ENCODE measurements at places on chromosomes 6 and 20. TPM values are rescaled to one million over a fixed set of nuclear protein-coding genes. Genes with fewer than 3 reads are reported as not detected.

REM1 gene
- total RNA-seq = 3.9 TPM

CGA gene
- total RNA-seq = not detected

NKX2-4 gene
- total RNA-seq = not detected

RTEL1 gene
- 22.3 TPM for total RNA-seq

FAM209B gene
- not detected for total RNA-seq

MATN4 gene
- total RNA-seq = not detected

MUC21 gene
- total RNA-seq = not detected

SLC26A8 gene
- total RNA-seq = 0.48 TPM

MYLK2 gene
- not detected for total RNA-seq

SNRNP48 gene
- total RNA-seq = 15.4 TPM

C6orf52 gene
- total RNA-seq = 1.3 TPM

TSBP1 gene
- total RNA-seq = not detected

ZSCAN23 gene
- total RNA-seq = 1.1 TPM

DNA sequence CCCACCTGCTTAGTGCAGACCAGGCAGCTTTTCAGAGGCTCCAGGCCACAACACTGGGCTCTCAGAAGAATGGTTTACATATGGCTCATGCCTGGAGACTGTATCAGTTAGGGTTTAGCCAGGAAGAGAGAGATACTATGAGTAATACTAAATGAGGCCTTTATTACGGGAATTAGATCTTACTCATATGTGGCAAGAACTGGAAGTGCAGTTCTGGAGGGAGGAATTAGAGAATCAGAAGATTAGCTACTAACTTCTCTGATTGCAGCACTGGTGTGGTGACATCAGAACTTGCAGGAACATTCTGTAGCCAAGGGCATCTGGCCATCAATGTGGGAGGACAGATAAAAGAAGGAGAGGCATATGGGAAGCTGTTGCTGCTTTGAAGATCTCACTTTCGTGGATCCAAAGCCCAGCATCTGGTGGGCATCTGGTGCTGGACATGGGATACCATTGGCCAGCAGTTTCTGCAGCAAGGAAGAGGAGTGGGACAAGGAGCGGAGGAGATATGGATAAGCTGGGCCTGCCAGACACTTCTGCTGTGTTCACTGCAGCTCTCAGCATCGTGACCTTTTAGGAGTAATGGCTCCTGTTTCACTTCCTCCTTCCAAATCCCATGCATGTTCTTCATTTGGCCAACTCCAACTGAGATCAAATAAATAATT lies 248.5 kb downstream of the BTBD3 start:
- H3K4me1 ChIP-seq = no peaks in the 10 kb centered on the region
- no peaks in the 10 kb centered on the region for H3K27me3 ChIP-seq
- H3K36me3 ChIP-seq = no peaks in the 10 kb centered on the region
- DNase-seq = peak; percentile 21

- no peaks in the 10 kb centered on the region for H3K36me3 ChIP-seq
- DNase-seq = no peak
- no peaks in the 10 kb centered on the region for H3K4me1 ChIP-seq
These were observed 23.5 kb downstream of the IRF4 start for GRCh38 chr6:415087-415486.

DNA sequence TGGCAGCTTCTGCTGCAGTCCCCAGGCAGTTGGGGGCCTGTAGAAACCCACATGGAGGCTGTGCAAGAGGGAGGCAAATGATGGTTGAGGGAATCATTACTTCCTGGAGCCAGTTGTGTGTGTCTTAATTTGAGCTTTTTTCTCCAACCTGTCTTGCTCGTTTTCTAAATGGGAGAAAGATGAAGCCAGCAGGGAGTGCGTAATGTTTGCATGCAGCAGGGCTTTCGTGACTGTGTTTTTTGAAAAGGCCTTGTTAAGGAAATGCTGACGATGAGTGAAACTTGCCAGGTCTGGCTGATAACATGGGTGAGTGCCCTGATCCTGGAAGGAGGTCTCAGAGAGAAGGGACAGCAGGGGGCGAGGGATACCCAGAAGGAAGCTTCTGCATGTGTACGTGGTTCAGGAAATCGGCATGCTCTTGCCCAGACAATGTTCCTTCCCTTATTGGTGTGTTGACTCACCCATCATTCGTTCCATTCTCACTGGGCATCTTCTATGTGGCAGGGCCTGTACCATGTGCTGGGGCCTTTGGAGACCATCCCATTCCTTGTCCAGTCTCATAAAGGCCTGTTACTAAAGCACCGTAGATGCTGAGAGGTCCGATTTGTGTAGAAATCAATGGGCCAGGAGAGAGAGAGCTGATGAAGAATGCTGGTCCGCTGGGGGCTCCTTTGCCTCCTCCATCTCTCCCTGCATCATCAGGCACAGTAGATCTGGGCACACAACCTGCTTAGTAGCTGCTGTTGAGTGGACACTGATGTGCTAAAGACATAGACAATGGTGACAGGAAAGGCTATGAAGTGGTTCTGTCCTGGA lies 27.4 kb downstream of the GLP1R start:
- H3K36me3 ChIP-seq = no peaks in the 10 kb centered on the region
- H3K27ac ChIP-seq = no peak overlapping the region
- no peak overlapping the region for H3K4me3 ChIP-seq

- no peak overlapping the region for H3K27ac ChIP-seq
- peak overlapping the region; percentile 64 for H3K4me3 ChIP-seq
- no peaks in the 10 kb centered on the region for H3K36me3 ChIP-seq
- DNase-seq = peak; percentile 56
- H3K27me3 ChIP-seq = no peaks in the 10 kb centered on the region
- peaks cover 3% of the 10 kb centered on the region for H3K4me1 ChIP-seq
These were observed 146.2 kb upstream of the ECI2 start for GRCh38 chr6:4281341-4282293.

- DNase-seq = no peak
- no peaks in the 10 kb centered on the region for H3K36me3 ChIP-seq
- no peaks in the 10 kb centered on the region for H3K4me1 ChIP-seq
- H3K27me3 ChIP-seq = no peaks in the 10 kb centered on the region
These were observed 138.7 kb upstream of the SASH1 start for GRCh38 chr6:148203970-148204369.

GRCh38 chr6:15299430-15300131 lies 53.7 kb downstream of the JARID2 start:
- H3K4me1 ChIP-seq = no peaks in the 10 kb centered on the region
- H3K27me3 ChIP-seq = no peaks in the 10 kb centered on the region
- no peak overlapping the region for H3K4me3 ChIP-seq
- DNase-seq = no peak

DNA sequence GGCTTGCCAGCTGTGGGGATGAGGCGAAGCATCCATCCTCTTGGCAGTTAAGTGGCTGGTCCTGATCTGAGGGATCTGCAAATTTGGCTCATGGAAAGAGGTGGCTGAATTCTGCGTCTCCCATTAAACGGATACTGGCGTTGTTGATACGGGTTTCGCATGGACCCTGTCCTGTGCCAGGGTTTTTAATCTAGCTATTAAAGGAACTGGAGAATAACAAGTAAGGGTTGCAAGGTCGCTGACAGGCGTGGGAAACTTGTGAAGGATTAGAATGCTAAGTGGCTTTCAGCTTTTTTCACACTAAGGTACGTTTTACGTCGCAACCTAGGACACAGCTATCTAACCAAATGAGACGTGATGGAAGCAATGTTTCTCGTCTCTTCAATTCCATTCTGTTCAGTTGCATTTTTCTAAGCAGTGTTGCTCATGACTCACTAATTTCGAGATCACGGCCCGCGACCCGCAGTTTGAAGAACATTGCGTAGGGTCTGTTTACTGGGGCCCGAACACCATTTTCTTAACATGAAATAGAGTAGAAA lies 852 bp downstream of the GMNN start:
- no peaks in the 10 kb centered on the region for H3K4me1 ChIP-seq
- H3K27ac ChIP-seq = peak overlapping the region; percentile 92
- H3K36me3 ChIP-seq = no peaks in the 10 kb centered on the region
- H3K4me3 ChIP-seq = peak overlapping the region; percentile 99
- no peak for DNase-seq
- H3K27me3 ChIP-seq = no peaks in the 10 kb centered on the region

GRCh38 chr6:9140951-9141460 lies 705.7 kb upstream of the SLC35B3 start:
- no peaks in the 10 kb centered on the region for H3K27me3 ChIP-seq
- no peak for DNase-seq
- no peaks in the 10 kb centered on the region for H3K4me1 ChIP-seq
- H3K36me3 ChIP-seq = no peaks in the 10 kb centered on the region
- no peak overlapping the region for H3K27ac ChIP-seq
- no peak overlapping the region for H3K4me3 ChIP-seq

GRCh38 chr6:131937703-131938631 lies 13.2 kb downstream of the CCN2 start:
- no peaks in the 10 kb centered on the region for H3K4me1 ChIP-seq
- no peak for DNase-seq
- no peaks in the 10 kb centered on the region for H3K27me3 ChIP-seq
- H3K27ac ChIP-seq = peak overlapping the region; percentile 49
- no peaks in the 10 kb centered on the region for H3K36me3 ChIP-seq

GRCh38 chr20:60349418-60349817 lies 391.2 kb downstream of the CDH26 start:
- no peak for DNase-seq
- no peaks in the 10 kb centered on the region for H3K27me3 ChIP-seq
- no peak overlapping the region for H3K27ac ChIP-seq
- no peak overlapping the region for H3K4me3 ChIP-seq
- H3K36me3 ChIP-seq = no peaks in the 10 kb centered on the region

DNA sequence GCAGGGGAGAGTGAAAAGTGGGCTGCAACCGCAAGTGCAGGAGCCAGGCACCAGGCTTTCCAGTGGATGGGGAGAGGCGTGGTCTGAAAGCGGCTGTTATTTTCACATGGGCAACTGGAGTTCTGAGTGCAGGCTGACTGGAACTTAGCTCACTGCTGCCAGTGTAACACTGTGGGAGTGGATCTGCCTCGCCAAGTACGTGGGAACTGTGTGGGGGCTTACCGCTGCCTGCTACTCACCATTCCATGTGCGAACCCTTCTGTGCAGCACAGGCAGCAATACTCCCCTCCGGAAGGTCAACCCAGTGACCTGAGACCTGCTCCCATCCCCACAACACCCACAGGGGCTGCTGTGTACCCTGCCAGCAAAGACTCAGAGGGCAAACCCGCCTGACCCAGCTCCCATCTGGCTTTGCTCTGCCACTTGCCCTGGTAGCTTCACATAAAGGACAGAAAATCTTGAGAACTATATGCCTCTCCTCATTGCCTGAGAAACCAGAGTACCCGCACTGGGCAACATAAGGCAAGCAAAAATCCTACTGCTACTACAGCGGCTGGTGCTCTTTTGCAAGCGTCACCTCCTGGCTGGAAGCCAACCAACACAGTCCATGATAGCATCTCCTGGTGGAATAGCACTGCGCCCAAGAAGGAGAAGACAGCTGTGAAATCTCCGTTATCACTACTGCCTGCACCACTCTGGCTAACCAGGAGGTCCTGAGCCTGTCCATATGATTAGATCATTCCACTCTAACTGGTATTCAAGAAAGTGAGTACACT lies 54.4 kb upstream of the SIRPG start:
- no peaks in the 10 kb centered on the region for H3K27me3 ChIP-seq
- DNase-seq = no peak
- no peaks in the 10 kb centered on the region for H3K36me3 ChIP-seq
- no peak overlapping the region for H3K27ac ChIP-seq

- H3K4me3 ChIP-seq = no peak overlapping the region
- no peak overlapping the region for H3K27ac ChIP-seq
- no peaks in the 10 kb centered on the region for H3K36me3 ChIP-seq
- H3K27me3 ChIP-seq = no peaks in the 10 kb centered on the region
- no peak for DNase-seq
- H3K4me1 ChIP-seq = peaks cover 18% of the 10 kb centered on the region
These were observed 100.7 kb downstream of the FOXO3 start for GRCh38 chr6:108661430-108661829.

GRCh38 chr20:41344477-41344876 lies 3.9 kb downstream of the LPIN3 start:
- H3K4me1 ChIP-seq = no peaks in the 10 kb centered on the region
- H3K27ac ChIP-seq = peak overlapping the region; percentile 32
- DNase-seq = peak; percentile 67
- no peak overlapping the region for H3K4me3 ChIP-seq
- H3K27me3 ChIP-seq = no peaks in the 10 kb centered on the region
- peaks cover 2% of the 10 kb centered on the region for H3K36me3 ChIP-seq

DNA sequence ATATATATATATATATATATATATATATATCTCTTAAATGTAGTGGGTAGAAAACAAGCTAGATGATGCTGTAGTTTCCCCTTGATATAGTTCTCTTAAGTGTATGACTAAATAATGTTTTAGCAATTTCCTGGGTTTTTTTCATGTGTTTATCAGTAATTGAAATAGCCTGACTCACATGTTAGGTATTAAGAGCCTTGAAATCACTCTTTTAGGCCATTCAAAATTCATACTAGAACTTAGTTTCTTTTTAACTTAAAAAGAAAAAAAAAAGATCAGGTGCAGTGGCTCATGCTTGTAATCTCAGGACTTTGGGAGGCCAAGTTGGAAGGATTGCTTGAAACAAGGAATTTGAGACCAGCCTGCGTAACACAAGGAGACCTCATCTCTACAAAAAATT lies 44.1 kb downstream of the NKX2-4 start:
- DNase-seq = no peak
- no peaks in the 10 kb centered on the region for H3K4me1 ChIP-seq
- no peaks in the 10 kb centered on the region for H3K36me3 ChIP-seq
- no peak overlapping the region for H3K27ac ChIP-seq

DNA sequence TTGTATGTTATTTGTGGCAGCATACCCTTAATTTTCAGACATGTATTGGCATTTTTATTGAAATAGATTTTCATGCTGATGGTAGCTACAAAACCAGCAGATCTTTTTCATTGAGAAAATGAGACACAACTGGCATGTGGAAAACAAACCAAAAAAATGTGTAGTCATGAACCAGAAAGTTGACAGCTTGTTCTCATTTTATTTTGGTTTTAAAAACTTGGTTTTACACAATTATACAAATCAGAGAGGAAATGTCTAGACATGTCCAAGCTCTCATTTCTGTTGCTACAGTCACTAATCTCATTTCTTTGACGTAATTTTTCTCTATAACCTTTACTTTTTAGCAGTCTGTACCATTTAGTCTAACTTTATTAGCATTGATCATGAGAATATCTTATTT lies 85.4 kb downstream of the GRIK2 start:
- H3K4me3 ChIP-seq = no peak overlapping the region
- no peaks in the 10 kb centered on the region for H3K36me3 ChIP-seq
- no peak for DNase-seq
- H3K4me1 ChIP-seq = no peaks in the 10 kb centered on the region

GRCh38 chr6:150224820-150225219 lies 82.0 kb downstream of the PPP1R14C start:
- no peaks in the 10 kb centered on the region for H3K27me3 ChIP-seq
- H3K27ac ChIP-seq = no peak overlapping the region
- DNase-seq = no peak
- H3K4me3 ChIP-seq = no peak overlapping the region

- no peaks in the 10 kb centered on the region for H3K27me3 ChIP-seq
- H3K36me3 ChIP-seq = no peaks in the 10 kb centered on the region
- no peak for DNase-seq
These were observed 48.0 kb downstream of the ADTRP start for GRCh38 chr6:11730641-11731040.

GRCh38 chr20:50345712-50346373 lies 155.2 kb downstream of the CEBPB start:
- H3K27ac ChIP-seq = peak overlapping the region; percentile 89
- H3K36me3 ChIP-seq = no peaks in the 10 kb centered on the region
- peaks cover 8% of the 10 kb centered on the region for H3K4me1 ChIP-seq

- H3K4me3 ChIP-seq = no peak overlapping the region
- H3K27me3 ChIP-seq = no peaks in the 10 kb centered on the region
These were observed 46.5 kb downstream of the RRBP1 start for GRCh38 chr20:17635332-17636244.

- H3K36me3 ChIP-seq = no peaks in the 10 kb centered on the region
- no peak overlapping the region for H3K27ac ChIP-seq
- H3K4me3 ChIP-seq = no peak overlapping the region
- no peak for DNase-seq
- no peaks in the 10 kb centered on the region for H3K27me3 ChIP-seq
These were observed 217.9 kb upstream of the FOXA2 start for GRCh38 chr20:22802296-22802695.

All from breast epithelium (tissue), 4 donors.